ENCODE measurements at places on chromosomes 6 and 20. TPM values are rescaled to one million over a fixed set of nuclear protein-coding genes. Genes with fewer than 3 reads are reported as not detected.
A peak's percentile ranks its signal among the peaks of the same experiment; 100 is the strongest.

- H3K27me3 ChIP-seq: peaks cover 20% of the 10 kb centered on the region
- no peak overlapping the region for H3K4me3 ChIP-seq
- H3K27ac ChIP-seq: no peak overlapping the region
- H3K4me1 ChIP-seq: no peaks in the 10 kb centered on the region
- DNase-seq: no peak
Measured at GRCh38 chr6:132382630-132383175, 18.6 kb downstream of the MOXD1 start.

GRCh38 chr20:52270001-52270606 lies 78.5 kb upstream of the ZFP64 start:
- H3K27me3 ChIP-seq: peaks cover 2% of the 10 kb centered on the region
- H3K4me3 ChIP-seq: no peak overlapping the region
- H3K36me3 ChIP-seq: no peaks in the 10 kb centered on the region
- no peak for DNase-seq
- no peak overlapping the region for H3K27ac ChIP-seq

GRCh38 chr20:46118481-46119020 lies 437 bp downstream of the CD40 start:
- no peak overlapping the region for H3K27ac ChIP-seq
- peaks cover 20% of the 10 kb centered on the region for H3K27me3 ChIP-seq
- H3K4me3 ChIP-seq: peak overlapping the region; percentile 93

DNA sequence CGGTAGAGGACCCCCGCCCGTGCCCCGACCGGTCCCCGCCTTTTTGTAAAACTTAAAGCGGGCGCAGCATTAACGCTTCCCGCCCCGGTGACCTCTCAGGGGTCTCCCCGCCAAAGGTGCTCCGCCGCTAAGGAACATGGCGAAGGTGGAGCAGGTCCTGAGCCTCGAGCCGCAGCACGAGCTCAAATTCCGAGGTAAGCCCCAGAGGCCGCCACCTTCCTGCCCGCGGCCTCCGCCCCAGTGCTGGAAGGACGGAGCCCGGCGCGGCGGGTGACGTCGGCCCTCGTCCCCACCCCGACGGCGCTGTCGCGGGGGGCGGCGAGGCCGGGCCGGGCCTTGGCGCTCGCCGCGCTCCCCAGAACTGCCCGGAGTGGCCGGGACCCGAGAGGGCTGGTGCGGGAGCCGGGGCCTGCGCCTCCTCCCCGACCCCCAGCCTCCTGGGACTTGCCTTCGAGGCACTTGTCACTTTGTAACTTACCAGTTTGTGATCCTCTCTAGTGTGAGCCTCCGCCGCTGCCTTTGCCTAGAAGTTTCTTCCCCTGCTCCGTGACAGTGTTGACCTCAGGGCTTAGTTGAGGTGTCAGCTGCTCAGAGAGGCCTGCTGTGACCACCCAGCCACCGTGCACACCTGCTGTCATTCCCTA lies 417 bp downstream of the VAPB start:
- H3K4me3 ChIP-seq: peak overlapping the region; percentile 94
- H3K4me1 ChIP-seq: peaks cover 32% of the 10 kb centered on the region
- H3K36me3 ChIP-seq: peaks cover 32% of the 10 kb centered on the region
- H3K27me3 ChIP-seq: peaks cover 3% of the 10 kb centered on the region
- peak overlapping the region; percentile 90 for H3K27ac ChIP-seq

DNA sequence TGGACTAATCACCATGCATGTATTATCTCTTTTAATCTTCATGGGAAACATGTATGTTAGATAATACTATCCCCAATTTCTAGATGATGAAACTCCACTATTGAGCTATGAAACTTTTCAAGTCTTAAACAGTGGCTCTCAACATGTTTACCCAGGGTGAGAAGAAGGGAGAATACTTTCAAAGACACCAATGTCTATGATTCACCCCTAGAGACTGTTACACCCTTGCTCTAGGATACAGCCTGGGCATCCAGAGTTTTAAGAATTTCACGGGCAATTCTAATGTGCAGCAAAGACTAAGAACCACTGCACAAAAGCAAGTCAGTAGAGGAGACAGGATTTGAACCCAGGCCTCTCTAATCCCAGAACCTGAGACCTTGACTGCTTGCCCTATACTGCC lies 47.8 kb downstream of the GFOD1 start:
- no peaks in the 10 kb centered on the region for H3K27me3 ChIP-seq
- peaks cover 31% of the 10 kb centered on the region for H3K4me1 ChIP-seq
- H3K27ac ChIP-seq: no peak overlapping the region
- no peak for DNase-seq

DNA sequence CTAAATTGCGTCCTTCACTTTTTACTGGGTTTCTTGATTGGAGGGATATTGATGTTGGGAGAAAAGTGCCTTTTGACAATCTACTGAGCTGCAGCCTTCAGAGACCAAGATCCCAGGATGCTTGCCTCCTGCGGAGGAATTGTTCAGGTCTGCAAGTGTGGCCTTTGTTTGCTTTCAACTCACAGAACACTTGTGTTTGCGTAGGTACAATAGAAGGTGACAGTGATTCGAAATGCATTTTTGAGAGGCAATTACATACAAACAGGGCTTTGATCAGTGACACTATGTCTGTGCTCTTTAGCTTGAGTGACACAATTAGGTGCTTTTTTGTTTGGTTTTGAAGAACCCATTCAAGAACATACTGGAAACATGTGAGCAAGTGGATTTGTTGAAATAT lies 600.6 kb downstream of the QKI start:
- H3K4me3 ChIP-seq: no peak overlapping the region
- peaks cover 4% of the 10 kb centered on the region for H3K27me3 ChIP-seq
- H3K27ac ChIP-seq: no peak overlapping the region
- H3K36me3 ChIP-seq: no peaks in the 10 kb centered on the region

DNA sequence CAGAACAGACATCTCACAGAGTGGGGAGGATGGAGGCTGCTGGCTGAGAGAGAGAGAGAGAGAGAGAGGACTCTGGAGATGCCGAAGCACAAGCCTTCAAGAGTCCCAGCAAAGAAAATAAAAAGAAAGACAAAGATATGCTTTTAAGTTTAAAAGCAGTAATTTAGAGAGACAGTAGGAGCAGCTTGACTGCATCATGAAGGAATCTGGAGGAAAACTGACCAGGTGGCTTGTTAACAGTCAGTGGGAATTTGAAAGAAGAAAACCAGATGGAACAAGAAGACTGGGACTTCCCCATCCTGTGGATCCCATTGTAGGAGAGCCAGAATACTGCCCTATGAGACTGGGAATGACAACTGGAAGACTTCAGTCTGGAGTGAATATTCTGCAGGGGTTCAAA lies 46.3 kb upstream of the PLN start:
- H3K4me1 ChIP-seq: peaks cover 3% of the 10 kb centered on the region
- peaks cover 62% of the 10 kb centered on the region for H3K36me3 ChIP-seq
- no peak overlapping the region for H3K4me3 ChIP-seq
- no peak for DNase-seq

DNA sequence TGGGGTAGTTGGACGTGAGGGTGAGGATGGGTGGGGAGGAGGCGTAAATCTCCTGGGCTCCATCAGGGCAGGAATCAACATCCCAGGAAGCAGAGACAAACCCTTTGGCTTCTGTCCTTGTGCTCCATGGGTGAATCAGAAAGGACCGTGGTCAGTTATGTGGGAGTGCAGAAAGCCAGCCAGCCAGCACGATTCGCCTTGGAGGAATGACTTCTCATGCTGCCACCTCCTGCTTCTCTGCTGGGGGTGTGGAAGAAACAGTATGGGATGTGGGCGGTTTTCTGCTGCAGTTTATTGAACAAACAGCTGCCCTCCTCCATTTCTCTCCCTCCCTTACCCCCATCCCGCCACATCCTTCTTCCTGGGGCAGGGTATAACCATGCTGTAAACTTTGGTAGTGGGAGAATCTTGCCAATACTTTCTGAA lies 214.5 kb downstream of the SOX4 start:
- no peaks in the 10 kb centered on the region for H3K4me1 ChIP-seq
- H3K27me3 ChIP-seq: no peaks in the 10 kb centered on the region
- DNase-seq: no peak
- H3K27ac ChIP-seq: no peak overlapping the region
- no peaks in the 10 kb centered on the region for H3K36me3 ChIP-seq
- no peak overlapping the region for H3K4me3 ChIP-seq

DNA sequence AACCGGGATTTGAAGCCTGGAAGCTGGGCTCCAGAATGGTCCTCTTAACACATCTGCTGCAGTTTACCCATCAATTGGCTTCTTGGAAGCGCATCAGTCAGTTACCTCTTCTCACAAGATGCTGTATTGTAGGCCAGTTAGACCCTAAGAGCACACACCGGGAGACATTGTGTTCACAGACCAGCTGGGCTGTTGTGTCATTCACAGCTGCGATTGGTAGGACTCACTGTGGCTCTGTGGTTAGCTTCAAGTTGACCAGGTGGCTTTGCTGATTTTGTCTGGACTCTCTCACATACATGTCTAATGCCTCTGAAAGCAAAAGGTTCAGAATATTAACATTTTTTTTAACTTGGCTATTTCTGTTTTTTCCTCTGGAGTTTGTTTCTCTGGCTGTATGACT lies 64.8 kb downstream of the SNX9 start:
- DNase-seq: no peak
- no peak overlapping the region for H3K27ac ChIP-seq
- no peak overlapping the region for H3K4me3 ChIP-seq
- H3K36me3 ChIP-seq: peaks cover 32% of the 10 kb centered on the region
- H3K4me1 ChIP-seq: peaks cover 33% of the 10 kb centered on the region

- H3K27me3 ChIP-seq: peaks cover 9% of the 10 kb centered on the region
- no peak for DNase-seq
- no peak overlapping the region for H3K4me3 ChIP-seq
- H3K4me1 ChIP-seq: peaks cover 2% of the 10 kb centered on the region
Measured at GRCh38 chr20:47143657-47144056, 212.8 kb downstream of the ZMYND8 start.

GRCh38 chr6:18347021-18347577 lies 40.1 kb upstream of the RNF144B start:
- no peak overlapping the region for H3K4me3 ChIP-seq
- no peaks in the 10 kb centered on the region for H3K4me1 ChIP-seq
- DNase-seq: no peak
- no peaks in the 10 kb centered on the region for H3K36me3 ChIP-seq
- peaks cover 16% of the 10 kb centered on the region for H3K27me3 ChIP-seq

DNA sequence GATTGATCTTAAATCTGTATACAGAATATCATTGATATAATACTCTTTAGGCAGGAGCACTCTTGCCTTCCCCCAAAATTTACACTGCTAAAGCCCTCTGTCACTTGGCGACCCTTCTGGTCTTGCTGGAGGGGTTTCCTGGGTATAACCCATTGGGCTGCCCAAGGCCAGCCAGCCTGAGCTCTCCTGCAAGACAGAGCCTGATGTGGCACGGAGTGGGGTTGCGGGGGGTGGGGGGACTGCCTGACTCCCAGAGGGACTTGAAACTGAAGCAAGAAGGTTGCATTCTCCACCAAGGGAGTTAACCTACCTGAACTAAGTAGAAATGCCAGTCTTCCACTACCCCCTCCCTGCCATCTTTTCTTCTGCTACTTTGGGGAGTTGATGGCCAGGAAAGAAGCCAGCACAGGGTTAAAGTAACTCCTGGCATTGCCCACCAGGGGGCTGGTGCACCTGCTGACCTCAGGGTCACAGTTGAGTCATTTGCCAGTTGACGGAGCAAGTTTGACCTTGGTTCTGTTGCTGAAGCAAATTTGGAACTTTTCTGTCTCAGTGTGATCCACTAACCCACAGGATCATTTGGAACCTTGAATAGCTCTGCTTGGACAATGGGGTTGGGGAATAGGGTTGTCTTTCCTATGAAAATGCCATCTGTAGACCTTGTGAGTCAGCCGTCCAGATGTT lies 79.4 kb downstream of the ASXL1 start:
- no peak overlapping the region for H3K4me3 ChIP-seq
- H3K4me1 ChIP-seq: peaks cover 15% of the 10 kb centered on the region
- no peak for DNase-seq
- H3K27ac ChIP-seq: no peak overlapping the region
- H3K36me3 ChIP-seq: peaks cover 21% of the 10 kb centered on the region
- H3K27me3 ChIP-seq: no peaks in the 10 kb centered on the region

DNA sequence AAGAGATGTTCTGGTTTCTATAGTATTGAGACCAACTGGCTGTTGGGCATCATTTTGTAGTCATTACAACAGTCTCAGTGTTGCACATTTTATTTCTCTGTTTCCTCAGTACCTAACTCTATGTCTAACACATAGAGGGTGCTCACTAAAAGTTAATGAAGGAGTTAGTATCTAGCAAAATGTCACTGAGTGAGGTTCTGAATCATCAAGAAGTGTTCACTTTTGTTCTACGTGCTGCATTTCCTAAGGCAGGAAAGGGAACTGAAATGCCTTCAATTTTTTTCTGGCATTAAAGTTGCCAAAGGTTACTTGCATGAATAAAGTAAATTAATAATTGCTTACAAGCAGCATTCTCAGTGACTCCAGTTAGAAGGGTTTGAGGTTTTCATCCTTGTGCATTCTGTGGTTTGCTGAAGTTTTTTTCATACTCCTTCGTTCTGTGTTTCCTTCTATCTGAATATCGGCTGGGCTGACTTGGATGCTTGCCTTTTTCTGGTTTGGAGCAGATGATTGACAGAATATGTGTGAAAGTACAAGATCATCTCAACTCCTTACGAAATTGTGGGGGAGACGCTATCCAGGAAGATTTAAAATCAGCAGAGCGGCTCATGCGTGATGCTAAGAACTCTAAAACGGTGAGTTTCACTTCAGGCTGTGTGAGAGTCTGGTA lies 114.5 kb upstream of the SCGN start:
- no peak overlapping the region for H3K27ac ChIP-seq
- no peak for DNase-seq
- H3K4me1 ChIP-seq: peaks cover 1% of the 10 kb centered on the region
- H3K27me3 ChIP-seq: no peaks in the 10 kb centered on the region
- H3K36me3 ChIP-seq: peaks cover 2% of the 10 kb centered on the region
- no peak overlapping the region for H3K4me3 ChIP-seq

- H3K27me3 ChIP-seq: peaks cover 2% of the 10 kb centered on the region
- peaks cover 37% of the 10 kb centered on the region for H3K4me1 ChIP-seq
- H3K27ac ChIP-seq: peak overlapping the region; percentile 98
- no peak for DNase-seq
Measured at GRCh38 chr20:5949943-5950270, 426 bp downstream of the TRMT6 start.

DNA sequence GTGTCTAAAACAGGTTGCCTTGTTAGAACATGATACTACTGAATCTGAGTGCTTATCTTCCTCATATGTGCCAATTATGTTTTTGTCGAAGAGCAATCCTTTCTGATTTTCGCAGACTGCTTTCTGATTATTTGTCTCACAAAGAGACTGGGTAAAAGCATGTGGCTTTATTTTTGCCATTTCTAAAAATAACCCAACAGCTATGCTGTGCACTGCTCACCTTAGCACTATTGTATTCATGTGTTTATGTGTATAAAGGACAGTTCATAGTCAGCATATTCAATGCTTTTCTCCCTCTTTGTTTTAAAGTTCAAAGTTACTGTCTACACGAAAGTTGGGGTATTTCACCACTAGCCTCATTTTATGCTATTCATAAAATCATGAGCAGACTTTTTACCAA lies 127.0 kb downstream of the SGK1 start:
- no peak overlapping the region for H3K27ac ChIP-seq
- no peak for DNase-seq
- H3K27me3 ChIP-seq: no peaks in the 10 kb centered on the region
- H3K4me1 ChIP-seq: peaks cover 15% of the 10 kb centered on the region
- no peaks in the 10 kb centered on the region for H3K36me3 ChIP-seq

SGK2 gene
- total RNA-seq: 0.53 TPM

FBXO5 gene
- total RNA-seq: 50.8 TPM

MYCT1 gene
- total RNA-seq: not detected

MAPK14 gene
- 57.3 TPM for total RNA-seq
